A172 (cell line): ENCODE measurements at places on chromosomes 6 and 20.

GRCh38 chr6:139625998-139626975 is 251.8 kb upstream of the CITED2 start:
- no peak for DNase-seq

DNA sequence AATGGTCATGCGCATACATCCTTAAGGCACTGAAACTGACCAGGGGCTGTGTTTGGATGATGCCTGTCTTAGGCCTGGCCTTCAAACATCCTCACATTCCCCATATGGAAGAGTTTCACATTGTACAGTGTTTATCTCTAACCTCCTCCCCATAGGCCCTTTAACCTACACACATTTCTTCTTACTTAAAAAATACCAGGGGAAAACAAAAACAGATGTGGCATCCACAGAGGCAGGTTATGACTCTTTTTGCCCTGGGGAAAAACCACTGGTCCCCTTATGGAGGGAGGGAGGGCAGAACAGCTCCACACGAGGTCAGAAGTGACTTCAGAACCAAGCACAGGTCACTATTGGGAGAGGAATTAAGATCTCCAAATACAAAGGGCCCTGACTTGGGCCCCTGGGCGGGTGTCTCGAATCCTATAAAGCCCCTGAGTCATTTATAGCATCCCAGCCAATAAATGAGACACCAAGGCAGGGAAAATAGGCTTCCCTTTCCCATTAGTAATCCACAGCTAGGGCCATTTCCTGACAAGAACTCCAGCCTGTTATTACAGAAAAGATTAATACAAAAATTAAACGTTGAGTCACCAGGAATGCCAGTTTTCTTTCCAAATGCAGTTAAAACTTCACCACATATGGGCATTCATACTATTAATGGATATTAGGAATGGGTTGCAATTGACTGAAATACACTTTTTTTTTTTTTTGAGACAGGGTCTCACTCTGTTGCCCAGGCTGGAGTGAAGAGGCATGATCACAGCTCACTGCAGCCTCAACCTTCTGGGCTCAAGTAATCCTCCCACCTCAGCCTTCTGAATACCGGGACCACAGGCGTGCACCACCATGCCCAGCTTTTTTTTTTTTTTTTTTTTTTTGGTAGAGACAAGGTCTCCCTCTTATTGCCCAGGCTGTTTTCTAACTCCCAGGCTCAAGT is 107.2 kb downstream of the ATP9A start:
- peak; percentile 91 for DNase-seq

DNA sequence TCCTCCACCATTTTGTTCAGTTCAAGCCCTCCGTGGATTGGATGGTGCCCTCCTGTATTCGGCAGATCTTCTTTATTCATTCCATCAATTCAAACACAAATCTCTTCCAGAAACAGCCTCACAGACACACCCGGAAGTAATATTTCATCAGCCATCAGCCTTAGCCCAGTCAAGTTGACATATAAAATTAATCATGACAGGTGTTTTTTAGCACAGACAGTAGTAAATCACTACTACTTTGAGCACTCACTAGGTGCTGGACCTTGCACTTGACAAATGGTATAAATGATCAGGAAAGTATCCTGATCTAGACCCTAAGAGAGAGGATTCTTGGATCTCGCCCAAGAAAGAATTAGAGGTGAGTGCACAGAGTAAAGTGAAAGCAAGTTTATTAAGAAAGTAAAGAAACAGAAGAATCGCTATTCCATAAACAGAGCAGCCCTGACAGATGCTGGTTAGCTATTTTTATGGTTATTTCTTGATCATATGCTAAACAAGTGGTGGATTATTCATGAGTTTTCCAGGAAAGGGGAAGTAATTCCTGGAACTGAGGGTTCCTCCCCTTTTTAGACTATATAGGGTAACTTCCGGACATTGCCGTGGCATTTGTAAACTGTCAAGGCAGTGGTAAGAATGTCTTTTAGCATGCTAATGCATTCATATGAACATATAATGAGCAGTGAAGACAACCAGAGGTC is 194.6 kb upstream of the LAMP5 start:
- DNase-seq, result peak; percentile 4

DNA sequence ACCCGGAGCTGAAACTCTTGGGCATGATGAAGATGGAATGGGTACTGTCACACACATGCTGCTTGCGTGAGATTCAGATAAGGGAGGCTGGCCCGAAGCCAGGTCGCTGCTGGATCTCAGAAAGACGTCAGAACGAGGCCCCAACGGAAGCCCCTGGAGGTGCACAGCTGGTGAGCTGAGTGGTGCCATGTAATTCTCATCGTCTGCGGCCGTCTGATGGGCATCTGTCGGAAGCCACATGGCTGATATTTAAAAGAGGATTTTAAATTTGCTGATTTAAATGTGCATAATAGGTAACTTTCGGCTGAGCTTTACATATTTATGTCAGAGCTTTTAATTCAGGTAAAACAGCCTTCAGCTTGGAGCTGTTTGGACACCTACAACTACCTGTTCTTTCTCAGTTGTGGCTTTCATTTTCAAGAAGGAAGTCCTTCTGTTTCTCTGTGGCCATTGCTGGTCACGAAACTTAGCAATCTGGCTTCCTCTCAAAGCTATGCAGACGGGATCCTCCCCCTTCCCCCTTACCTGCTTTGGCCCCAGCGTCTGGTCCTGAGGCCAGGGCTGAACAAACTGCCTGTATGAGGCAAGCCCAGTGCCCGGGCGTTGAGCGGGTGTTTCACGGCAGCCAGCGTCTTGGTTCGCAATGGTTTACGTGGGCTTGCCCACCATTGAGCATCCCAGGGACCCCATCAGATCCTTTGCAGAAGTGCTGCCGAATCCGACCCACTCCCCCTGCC is 9.2 kb downstream of the SLCO4A1 start:
- DNase-seq, result no peak

- no peak for DNase-seq
Measured at GRCh38 chr20:41293269-41294037, 24.1 kb downstream of the ZHX3 start.

DNA sequence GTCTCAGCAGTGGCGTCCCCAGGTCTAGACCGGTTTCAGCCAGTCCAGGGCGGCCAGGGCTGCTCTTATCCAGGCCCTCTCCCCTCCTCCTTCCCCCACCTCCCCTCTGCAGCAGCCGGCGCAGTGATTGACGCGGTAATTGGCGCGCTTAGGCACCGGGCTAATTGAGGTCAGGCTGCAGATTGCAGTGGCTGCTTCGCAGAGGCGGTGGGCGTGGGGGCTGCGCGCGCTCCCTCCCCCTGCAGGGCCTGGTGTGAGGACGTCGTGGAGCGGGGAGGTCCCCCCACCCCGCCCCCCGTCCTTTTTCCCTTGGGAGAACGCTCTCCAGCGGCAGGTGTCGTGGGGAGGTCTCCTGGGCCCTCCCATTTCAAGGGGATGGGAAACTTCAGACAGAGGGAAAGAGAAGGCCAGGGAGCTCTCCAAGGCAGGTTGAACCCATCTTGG is 70.4 kb upstream of the BLCAP start:
- DNase-seq, result no peak

GRCh38 chr20:35271073-35271882 is 6.6 kb downstream of the MMP24OS start:
- peak; percentile 47 for DNase-seq

GRCh38 chr6:114747995-114748625 is 405.3 kb upstream of the HS3ST5 start:
- peak; percentile 46 for DNase-seq

- no peak for DNase-seq
Measured at GRCh38 chr6:78670802-78671201, 196.5 kb upstream of the IRAK1BP1 start.

GRCh38 chr6:20236344-20236743 is 24.1 kb upstream of the MBOAT1 start:
- no peak for DNase-seq

- no peak for DNase-seq
Measured at GRCh38 chr6:148082696-148083095, 259.9 kb upstream of the SASH1 start.

- no peak for DNase-seq
Measured at GRCh38 chr6:106790935-106791334, 161.6 kb downstream of the QRSL1 start.

DNA sequence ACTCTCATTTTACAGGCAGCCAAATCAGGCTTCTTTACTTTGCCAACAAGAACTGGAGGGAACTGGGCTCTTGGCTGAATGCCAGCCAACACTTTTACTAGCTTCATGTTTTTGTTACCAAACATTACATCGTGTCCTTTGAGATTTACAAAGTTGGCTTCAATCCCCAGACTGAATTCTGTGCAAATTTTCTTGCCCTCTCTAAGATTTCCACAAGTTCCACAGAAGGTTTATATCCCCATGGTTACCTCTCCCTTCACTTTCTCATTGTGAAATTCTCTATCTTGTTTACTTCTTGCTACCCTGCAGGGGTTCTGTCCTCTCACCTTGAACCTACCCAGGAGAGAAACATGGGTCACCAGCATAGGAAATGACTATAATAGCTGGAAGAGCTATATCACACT is 37.6 kb upstream of the PLCB1 start:
- DNase-seq, result no peak

- no peak for DNase-seq
Measured at GRCh38 chr6:113529196-113529595, 327.9 kb upstream of the MARCKS start.

GRCh38 chr6:113651920-113652319 is 205.2 kb upstream of the MARCKS start:
- DNase-seq, result no peak

DNA sequence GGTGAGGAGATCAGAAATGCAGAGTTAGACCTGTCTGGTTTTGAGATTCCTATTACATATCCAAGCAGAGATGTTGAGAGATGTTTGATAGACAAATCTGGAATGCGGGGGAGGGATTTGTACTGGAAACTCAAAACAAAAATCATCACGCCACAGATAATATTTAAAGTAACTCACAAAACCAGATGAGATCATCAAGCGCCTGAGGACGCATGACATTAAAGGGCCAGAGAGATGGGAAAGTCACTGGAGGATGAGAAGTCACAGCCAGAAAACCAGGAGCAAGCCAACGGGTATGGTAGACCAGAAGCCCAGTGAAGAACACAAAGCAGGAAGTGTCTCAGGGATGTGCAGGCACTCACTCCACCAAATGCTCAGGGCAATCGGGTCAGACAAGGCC is 87.7 kb downstream of the DLL1 start:
- DNase-seq, result no peak

GRCh38 chr20:17541996-17542395 is 10.8 kb upstream of the BFSP1 start:
- peak; percentile 74 for DNase-seq

DNA sequence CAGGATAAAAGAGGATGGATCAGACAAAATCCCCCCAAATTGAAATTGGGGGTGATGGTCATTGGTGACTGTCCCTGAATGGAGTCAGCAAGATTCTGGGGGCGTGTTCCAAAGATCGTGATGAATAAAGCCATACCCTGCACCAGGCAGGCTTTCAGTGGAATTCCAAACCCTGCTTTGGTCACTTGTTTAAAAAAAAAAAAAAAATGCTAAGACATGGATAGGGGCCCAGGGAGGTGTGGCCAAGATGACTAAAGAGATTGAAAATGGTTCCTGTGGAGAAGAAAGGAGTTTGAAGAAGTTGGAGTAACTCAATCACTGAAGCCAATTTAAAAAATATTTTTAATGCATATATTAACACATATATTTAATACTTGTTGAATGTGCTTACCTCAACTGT is 161.4 kb upstream of the KCNG1 start:
- DNase-seq, result peak; percentile 41

DNA sequence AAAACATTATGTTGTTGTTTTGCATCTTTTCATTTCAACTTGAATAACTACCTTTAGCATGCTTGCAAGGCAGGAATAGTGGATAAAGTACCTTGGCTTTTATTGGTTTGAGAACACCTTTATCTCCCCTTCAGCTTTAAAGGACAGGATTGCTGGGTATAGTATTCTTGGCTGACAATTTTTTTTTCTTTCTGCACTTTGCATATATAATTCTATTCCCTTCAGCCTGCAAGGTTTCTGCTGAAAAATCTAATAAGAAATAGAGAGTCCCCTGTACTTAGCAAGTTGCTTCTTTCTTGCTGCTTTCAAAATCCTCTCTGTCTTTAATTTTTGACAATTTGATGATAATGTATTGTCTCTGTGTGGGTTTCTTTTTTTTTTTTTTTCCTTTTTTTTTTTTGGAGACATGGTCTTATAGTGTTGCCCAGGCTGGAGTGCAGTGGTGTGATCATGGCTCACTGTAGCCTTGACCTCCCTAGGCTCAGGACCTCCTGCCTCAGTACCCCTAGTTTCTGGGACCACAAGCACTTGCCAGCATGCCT is 47.1 kb downstream of the SMAP1 start:
- no peak for DNase-seq

- DNase-seq, result peak; percentile 70
Measured at GRCh38 chr20:40689943-40690835, 1.2 kb upstream of the MAFB start.

GRCh38 chr6:161152907-161153662 is 120.8 kb downstream of the AGPAT4 start:
- no peak for DNase-seq

GRCh38 chr6:118999494-119000040 is 64.6 kb upstream of the MCM9 start:
- no peak for DNase-seq

GRCh38 chr6:21332077-21332476 is 261.5 kb upstream of the SOX4 start:
- no peak for DNase-seq

DNA sequence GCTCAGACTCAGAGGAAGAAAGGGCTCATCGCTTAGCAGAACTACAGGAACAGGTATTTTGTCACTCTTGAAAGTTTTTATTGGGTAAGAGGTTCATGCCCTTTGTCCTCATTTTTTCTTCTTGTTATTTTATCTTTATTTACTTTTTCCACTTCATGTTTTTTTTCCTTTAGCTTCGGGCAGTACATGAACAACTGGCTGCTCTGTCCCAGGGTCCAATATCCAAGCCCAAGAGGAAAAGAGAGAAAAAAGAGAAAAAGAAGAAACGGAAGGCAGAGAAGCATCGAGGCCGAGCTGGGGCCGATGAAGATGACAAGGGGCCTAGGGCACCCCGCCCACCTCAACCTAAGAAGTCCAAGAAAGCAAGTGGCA is 9.5 kb downstream of the BRD2 start:
- DNase-seq, result no peak

DNA sequence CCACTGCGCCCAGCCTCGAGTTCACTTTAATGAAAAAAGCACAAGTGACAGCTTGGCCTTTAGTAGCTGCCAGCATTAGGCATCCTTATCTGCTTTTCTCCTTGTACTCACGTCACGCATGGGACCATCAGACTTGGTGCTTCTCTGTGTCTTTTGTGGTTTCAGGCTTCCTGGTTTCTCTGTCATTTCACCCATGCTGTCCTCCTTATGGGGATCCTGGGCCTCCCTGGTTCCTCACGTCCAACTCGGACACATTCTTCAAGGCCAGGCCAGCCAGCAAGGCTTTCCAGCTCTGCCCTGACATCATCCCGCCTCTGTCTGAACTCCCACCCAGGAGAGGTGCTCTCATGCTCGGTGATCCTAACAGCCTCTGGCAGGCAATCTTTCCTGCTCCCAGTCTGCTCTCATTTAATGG is 83.2 kb downstream of the TIAM2 start:
- no peak for DNase-seq
